ENCODE measurements at places on chromosomes 11 and 22. TPM values are rescaled to one million over a fixed set of nuclear protein-coding genes. Genes with fewer than 3 reads are reported as not detected.

The SYCE3 gene
- not detected for total RNA-seq

The SEPTIN3 gene
- total RNA-seq, result 0.13 TPM

The SGSM1 gene
- total RNA-seq, result 0.50 TPM

The SCGB1C1 gene
- total RNA-seq, result not detected

The GLYAT gene
- not detected for total RNA-seq

The ACRV1 gene
- total RNA-seq, result not detected

The CCDC87 gene
- 0.50 TPM for total RNA-seq

The CHRM1 gene
- not detected for total RNA-seq

The RASD2 gene
- total RNA-seq, result not detected

The ETS1 gene
- 96.7 TPM for total RNA-seq

The OR2AG1 gene
- total RNA-seq, result not detected

The PIWIL4 gene
- 0.79 TPM for total RNA-seq

The KRTAP5-8 gene
- total RNA-seq, result not detected

The TRIM77 gene
- total RNA-seq, result not detected

The TEAD1 gene
- total RNA-seq, result 54.3 TPM

The OTOG gene
- total RNA-seq, result not detected

The SLC25A18 gene
- total RNA-seq, result 0.13 TPM

The YPEL4 gene
- 0.07 TPM for total RNA-seq

The UBQLN3 gene
- not detected for total RNA-seq

The TEF gene
- 2.2 TPM for total RNA-seq

The KBTBD3 gene
- 5.6 TPM for total RNA-seq

The TSSC4 gene
- 34.7 TPM for total RNA-seq

The ANKRD49 gene
- 13.2 TPM for total RNA-seq

The RIMBP3C gene
- not detected for total RNA-seq

The TTC36 gene
- 0.50 TPM for total RNA-seq

The OR52A1 gene
- total RNA-seq, result not detected

The ADAMTS15 gene
- 0.13 TPM for total RNA-seq

The DERL3 gene
- 0.66 TPM for total RNA-seq

The RAPSN gene
- total RNA-seq, result 0.07 TPM

The OSBP2 gene
- 10.8 TPM for total RNA-seq

The F2 gene
- total RNA-seq, result not detected

The FZD4 gene
- total RNA-seq, result 254 TPM

The MAPK12 gene
- 40.8 TPM for total RNA-seq

The CCDC157 gene
- 0.93 TPM for total RNA-seq

The USP2 gene
- 0.13 TPM for total RNA-seq

The OR8G5 gene
- not detected for total RNA-seq

The GGT5 gene
- total RNA-seq, result 2.3 TPM

The ACAT1 gene
- total RNA-seq, result 91.5 TPM

The CELSR1 gene
- total RNA-seq, result 1.3 TPM

The B3GAT1 gene
- total RNA-seq, result 0.07 TPM

The SYT7 gene
- 0.36 TPM for total RNA-seq

The CEND1 gene
- 0.53 TPM for total RNA-seq

The FAM76B gene
- total RNA-seq, result 29.1 TPM

The MS4A12 gene
- total RNA-seq, result not detected

The RIBC2 gene
- total RNA-seq, result 2.1 TPM

The RASL10A gene
- 0.80 TPM for total RNA-seq

The RFPL1 gene
- not detected for total RNA-seq

The CRYBA4 gene
- not detected for total RNA-seq

The FOLR1 gene
- total RNA-seq, result not detected

The TAGLN gene
- total RNA-seq, result 2.8 TPM

The PIK3C2A gene
- total RNA-seq, result 236 TPM

The ST14 gene
- total RNA-seq, result not detected

Measured in thoracic aorta endothelial cell (primary cell).